ENCODE measurements at places on chromosomes 2 and 18. TPM values are rescaled to one million over a fixed set of nuclear protein-coding genes. Genes with fewer than 3 reads are reported as not detected.

ANKAR gene
- polyA plus RNA-seq, result 3.1 TPM

CACNB4 gene
- polyA plus RNA-seq, result 0.14 TPM

ABCB11 gene
- polyA plus RNA-seq, result 0.03 TPM

GPR39 gene
- not detected for polyA plus RNA-seq

Data from spleen (tissue), 13 donors.